ENCODE measurements at places on chromosomes 16 and 17.

DNA sequence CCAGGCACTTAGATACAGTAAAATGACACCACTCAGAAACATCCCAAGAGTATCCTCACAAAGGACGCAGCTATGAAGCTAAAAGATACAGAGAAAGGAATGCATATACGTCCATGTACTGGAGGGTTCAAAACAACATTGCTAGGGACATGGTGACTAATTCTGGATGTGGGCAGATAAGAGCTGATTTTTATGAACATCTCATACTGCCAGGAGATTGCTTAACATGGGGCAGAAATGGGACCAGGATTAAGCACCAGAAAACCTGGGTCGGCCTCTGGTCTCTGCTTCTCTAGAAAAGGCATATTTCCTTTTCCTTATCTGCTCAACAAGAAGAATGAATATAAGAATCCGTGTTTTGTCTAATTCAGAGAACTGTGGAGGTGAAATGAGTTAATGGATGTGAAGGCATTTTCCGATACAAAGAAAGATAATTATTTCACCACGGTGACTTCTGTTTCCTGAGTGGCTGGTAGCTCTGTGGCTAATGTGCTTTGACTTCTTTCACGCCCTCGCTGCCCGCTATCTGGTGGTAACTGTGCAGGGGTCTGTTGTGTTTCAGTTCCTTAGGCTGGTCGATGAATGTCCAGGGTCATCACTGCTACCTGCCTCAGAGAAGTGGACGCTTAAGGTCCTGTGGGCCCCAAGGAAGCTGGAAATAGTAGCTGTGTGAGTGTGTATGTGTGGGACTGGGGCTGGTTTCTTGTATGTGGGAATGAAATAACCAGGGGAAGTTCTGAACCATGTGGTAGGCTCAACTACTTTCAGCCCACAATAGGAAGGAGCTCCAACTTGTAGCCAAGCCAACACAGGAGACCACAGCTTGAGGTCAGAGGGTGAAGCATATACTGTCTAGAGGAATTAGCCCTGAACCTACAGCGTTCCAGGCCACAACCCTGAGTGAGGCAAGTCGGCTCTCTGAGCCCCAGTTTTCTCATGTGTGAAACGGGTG is 15.8 kb upstream of the CCL5 start:
- peak; percentile 51 for DNase-seq

DNA sequence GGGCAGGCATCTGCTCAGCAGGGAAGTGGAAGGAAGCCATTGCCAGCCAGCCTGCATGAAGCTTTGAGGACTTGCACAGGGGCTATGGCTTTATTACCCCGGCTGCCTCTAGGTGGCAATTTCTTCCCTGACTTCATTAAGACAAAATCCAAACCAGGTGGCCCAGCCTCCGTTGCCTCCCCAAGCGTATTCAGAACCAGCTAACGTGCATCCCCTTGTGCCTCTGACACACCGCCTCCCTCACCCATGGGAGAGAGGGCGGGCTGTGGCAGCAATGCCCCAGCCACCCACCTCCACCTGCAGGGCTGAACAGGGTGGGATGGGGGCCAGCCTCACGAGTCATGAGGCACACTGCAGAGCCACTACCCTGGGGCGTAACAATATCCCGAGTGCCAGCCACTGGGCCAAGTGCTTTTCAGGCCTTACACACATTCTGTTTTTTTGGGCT is 6.8 kb downstream of the KIFC3 start:
- DNase-seq: peak; percentile 21

GRCh38 chr16:4700380-4700996 is 7.1 kb downstream of the NUDT16L1 start:
- DNase-seq: peak; percentile 47

DNA sequence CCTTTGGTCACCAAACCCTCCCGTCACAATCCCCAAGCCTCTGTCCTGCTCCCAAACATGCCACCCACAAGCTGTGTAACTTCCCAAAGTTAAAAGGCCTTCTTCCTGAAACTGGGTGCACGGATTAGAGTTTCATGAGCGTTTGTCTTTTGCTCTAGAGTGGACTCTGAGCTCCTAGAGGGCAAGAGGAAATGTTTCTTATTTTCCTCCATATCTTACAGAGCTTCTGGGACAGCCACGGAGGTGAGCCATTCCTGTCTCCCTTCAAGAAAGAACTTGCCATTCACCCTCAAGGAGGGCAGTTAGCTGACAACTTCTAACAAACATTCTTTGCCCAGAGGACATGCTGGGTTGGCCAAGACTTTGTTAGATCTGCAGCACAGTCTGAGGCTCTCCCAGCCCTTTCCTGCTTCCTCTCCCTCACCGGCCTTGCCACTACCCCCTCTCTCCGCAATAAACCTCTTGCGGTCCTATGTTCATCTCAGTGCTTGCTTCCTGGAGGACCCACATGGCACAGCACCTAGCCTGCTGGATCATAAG is 2.6 kb upstream of the MYCBPAP start:
- DNase-seq: no peak

- DNase-seq: no peak
Measured at GRCh38 chr16:52528393-52529065, 18.4 kb downstream of the TOX3 start.

- DNase-seq: no peak
Measured at GRCh38 chr16:66091471-66091891, 275.0 kb upstream of the CDH5 start.

GRCh38 chr17:50361561-50362480 is 11.2 kb downstream of the MRPL27 start:
- DNase-seq: peak; percentile 62

DNA sequence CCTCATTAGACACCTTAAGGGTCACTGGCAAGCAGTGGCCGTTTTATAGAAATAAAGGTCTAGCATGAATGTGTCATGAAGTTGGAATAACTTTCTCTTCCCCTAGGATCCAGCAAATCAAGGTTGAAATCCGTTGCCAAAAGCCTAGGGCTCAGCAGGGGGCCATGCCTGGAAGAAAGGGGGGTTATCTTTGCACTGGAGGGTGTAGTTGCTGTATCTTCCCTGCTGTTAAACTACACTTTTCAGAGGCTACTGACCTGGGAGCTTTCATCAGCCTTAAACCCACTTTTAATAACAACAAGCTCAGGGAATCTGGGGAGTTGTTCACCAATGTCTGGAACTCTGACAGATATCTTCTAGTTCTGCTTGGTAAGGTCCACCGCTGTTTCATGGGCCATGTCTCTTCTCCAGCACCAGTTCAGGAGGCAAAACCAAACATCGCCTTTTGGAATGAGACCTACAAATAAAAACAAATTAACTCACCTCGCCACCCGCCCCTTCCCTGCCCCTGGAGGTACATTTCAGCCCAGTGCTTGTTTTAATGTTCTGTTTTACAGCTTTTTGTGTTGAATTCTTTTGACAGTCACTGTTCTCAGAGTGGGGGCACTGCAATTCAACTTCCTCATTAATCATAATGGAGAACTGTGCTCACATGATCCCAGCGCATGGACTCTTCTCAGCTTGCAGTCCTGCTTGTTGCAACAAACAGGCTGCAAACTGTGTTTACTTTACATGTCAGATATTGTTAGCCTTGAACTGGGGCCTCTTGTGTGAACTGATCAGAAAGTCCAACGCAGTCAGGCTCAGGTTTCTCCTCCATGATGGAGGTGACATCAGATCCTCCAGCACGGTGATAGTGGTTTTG is 508.7 kb downstream of the KCNJ2 start:
- DNase-seq: no peak

DNA sequence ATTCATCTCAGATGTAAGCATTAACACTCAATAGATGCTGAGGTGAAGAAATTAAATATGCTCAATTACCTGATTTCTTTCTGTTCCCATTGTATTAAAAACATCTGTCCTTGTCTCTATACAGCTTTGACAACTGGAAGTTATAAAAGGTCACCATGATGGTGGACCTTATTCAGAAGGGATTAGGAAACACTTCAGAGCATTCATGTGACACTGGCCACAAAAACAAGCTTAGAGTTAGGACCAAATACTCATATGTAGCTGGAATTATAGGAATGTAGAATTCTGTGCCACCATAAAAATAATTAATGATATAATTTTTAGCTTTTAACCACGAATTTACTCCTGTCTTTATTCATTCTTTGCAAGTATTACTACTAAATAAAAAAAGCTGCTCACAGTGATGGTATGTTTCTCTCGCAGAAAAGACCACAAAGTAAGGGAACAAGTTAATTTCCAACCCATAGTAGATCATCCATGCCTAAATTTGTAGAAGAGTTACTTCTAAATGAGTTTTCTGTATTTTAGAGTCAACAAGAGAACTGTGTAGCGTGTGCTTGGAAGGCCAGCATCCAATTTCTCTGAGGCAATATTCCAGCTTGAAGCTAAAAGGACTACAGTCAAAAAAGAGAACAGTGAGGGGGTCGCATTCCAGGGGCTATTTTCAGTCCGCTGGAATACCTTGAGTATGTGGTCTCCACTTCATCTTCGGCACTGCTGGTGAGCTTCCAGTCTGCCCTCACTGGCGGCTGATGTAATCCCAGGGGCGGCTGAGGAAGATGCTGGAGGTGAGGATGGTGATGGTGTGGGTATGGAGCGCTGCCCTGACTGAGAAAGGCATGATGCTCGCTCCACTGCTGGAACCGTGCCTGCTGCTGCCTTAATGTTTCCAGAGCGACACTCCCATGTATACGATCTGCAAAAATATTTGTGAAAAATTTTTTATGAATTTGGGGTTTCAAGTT is 63.7 kb downstream of the CACNG1 start:
- DNase-seq: no peak

DNA sequence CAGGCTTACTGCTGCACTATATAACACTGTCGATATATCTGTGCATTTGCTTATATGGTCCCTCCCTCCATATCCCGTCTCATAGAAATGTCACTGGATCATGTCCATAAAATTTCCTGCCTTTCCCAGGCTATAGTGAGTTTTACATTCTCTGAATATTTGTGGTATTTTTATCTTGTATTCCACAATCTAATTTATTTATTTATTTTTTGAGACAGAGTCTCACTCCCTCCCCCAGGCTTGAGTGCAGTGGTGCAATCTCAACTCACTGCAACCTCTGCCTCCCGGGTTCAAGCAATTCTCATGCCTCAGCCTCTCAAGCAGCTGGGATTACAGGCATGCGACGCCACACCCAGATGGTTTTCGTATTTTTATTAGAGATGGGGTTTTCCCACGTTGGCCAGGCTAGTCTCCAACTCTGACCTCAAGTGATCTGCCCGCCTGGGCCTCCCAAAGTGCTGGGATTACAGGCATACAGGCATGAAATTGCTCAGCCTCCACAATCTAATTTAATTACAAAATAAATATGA is 12.9 kb downstream of the TRIM37 start:
- DNase-seq: no peak

DNA sequence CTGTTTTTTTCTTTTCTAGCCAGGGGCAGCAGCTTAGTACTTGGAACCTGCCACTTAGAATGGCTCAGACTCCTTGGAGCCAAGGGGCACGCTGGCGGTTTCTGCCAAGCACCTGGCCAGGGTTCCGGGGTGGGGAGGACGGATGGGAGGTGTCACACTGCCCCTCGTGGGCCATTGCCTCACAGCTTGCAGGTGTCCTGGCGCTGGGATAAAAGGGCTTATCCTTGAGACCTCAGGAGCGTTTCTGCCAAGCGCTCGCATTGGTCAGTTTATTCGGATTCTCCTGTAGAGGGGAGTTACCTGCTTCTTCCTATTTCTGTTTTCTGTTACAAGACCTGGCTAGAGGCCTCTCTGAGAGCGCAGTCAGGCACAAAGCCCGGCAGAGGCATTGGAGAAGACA is 234.6 kb downstream of the MSI2 start:
- DNase-seq: no peak

DNA sequence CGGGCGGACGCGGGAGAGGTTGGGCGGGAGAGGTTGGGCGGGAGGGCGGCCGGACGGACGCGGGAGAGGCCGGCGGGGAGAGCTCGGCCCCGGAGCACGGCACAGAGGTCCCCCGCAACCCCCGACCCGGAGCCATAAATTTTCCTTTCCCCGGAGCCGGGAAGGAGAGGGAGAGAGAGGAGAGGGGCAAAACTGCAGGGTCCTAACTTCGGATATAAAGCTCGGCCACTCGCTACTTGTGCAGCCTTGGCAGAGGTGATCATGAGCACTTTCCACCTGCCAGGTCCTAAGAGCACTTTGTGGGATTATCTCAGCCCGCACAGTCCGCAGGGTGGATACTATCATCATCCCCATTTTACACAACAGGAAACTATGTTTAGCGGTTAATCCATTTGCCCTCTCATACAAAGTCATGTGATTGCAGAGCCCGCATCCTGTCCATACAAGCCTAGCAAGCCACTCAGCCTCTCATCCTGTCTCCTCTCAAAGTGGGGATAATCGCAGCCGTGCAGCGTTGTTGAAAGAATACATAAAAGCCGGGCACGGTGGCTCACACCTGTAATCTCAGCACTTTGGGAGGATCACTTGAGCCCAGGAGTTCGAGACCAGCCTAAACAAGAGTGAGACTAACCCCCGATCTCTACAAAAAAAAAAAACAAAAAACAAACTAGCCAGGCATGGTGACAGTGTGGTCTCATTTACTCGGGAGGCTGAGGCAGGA is 780 bp upstream of the DCAKD start:
- peak; percentile 62 for DNase-seq

DNA sequence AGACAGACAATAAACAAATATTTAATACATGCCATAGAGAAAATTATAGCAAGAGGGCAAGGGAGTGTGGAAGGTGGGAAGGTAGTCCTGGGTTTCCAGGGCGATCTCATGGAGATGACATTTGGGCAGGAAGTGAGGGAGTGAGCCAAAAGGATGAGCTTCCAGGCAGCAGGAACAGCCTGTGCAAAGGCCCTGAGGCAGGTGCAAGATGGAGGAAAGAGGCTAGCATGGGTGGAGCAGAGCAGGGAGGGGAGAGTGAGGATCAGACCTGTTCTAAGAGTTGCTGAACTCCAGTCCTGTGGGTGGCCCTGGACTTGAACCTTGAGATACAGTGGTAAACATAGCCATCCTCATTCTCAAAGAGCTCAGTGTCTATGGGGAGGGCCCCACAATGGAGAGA is 94.7 kb downstream of the MGAT5B start:
- no peak for DNase-seq

GRCh38 chr17:70021726-70022125 is 53.3 kb upstream of the KCNJ16 start:
- no peak for DNase-seq

- no peak for DNase-seq
Measured at GRCh38 chr17:36001110-36001771, at the start of gene CCL15. Gene CCL15, minus strand, starts transcription at chr17:36001553. Its CDS starts 61 bp downstream, at chr17:36001492.

DNA sequence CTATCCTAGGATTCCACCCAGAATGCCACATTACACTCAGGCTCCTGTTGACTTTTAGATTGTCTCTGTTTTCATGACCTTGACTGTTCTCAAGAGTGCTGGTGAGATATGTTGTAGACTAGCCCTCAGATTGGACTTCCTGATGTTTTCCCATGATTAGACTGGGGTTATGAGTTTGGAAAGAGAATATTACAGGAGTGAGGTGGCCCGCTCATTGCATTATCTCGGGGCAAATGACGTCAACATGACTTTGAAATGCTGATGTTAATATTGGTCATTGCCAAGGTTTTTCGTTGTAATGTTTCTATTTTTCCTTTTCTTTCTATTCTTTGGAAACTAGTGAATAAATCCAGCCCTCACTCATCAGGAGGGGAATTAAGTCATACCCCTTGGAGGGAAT is 355.7 kb upstream of the MON1B start:
- DNase-seq: no peak

GRCh38 chr17:7803981-7804380 is 30.0 kb upstream of the KDM6B start:
- DNase-seq: no peak
